Naive thymus-derived CD8-positive, alpha-beta T cell (primary cell): ENCODE measurements at places on chromosomes 2 and 18. TPM values are rescaled to one million over a fixed set of nuclear protein-coding genes. Genes with fewer than 3 reads are reported as not detected.

The LDLRAD4 gene
- 52.9 TPM for total RNA-seq

The ATOH8 gene
- total RNA-seq, result not detected

The CCL20 gene
- not detected for total RNA-seq

DNA sequence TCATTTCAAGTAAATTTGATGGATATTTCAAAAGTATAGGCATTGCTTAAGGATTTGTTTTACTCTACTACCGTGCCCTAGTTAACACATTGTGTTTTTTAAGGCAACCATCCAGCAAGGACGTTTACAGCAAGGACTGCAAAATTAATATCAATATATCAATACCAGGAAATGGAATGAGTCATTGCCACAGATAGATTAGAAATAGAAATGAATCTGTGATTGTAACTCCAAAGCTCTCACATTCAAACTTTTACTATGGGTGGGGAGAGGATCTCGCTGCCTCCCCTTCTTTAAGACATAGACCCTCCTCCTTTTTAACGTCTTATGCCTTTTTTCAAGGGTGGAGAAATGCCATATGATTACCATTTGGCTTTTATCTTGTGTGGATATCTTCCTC, 3.8 kb downstream of the CD28 start:
- no peak for DNase-seq
- peaks cover 72% of the 10 kb centered on the region for H3K4me1 ChIP-seq
- peak overlapping the region; percentile 96 for H3K4me3 ChIP-seq
- peaks cover 23% of the 10 kb centered on the region for H3K36me3 ChIP-seq
- peak overlapping the region; percentile 93 for H3K27ac ChIP-seq

- peaks cover 19% of the 10 kb centered on the region for H3K4me1 ChIP-seq
- peak overlapping the region; percentile 83 for H3K27ac ChIP-seq
- H3K36me3 ChIP-seq, result peaks cover 4% of the 10 kb centered on the region
- peak overlapping the region; percentile 15 for H3K4me3 ChIP-seq
- DNase-seq, result no peak
Observed at GRCh38 chr2:25378731-25379490, 37.2 kb upstream of the DNMT3A start.

The PECR gene
- total RNA-seq, result 15.7 TPM

- H3K27ac ChIP-seq, result no peak overlapping the region
- H3K4me1 ChIP-seq, result peaks cover 20% of the 10 kb centered on the region
- no peaks in the 10 kb centered on the region for H3K36me3 ChIP-seq
Observed at GRCh38 chr2:28375236-28375635, 17.4 kb upstream of the FOSL2 start.

DNA sequence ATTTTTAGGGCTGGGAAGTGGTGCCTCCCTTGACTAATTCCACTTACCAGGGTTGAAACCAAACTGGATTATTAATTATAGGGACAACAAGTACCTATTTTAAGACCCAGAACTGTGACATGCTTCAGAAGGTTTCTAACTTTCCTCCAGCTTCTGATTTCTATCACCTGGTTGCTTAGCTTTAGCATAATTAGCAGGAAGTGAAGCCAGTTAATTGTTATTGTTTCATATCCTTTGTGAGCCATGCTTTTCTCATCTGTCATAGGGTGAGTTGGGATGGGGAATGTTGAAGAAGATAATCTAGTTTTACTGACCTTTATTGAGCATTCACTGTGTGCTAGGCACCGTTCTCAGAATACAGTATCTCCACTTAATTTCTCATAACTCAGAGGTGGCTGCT, 3.2 kb downstream of the YPEL5 start:
- H3K4me1 ChIP-seq, result peaks cover 74% of the 10 kb centered on the region
- no peaks in the 10 kb centered on the region for H3K27me3 ChIP-seq
- no peak overlapping the region for H3K27ac ChIP-seq
- H3K4me3 ChIP-seq, result peak overlapping the region; percentile 92

GRCh38 chr18:54089749-54090459, 134.6 kb downstream of the MBD2 start:
- H3K36me3 ChIP-seq, result no peaks in the 10 kb centered on the region
- DNase-seq, result no peak
- no peaks in the 10 kb centered on the region for H3K27me3 ChIP-seq
- H3K27ac ChIP-seq, result no peak overlapping the region

The ADRA2B gene
- total RNA-seq, result not detected

The TXNDC2 gene
- not detected for total RNA-seq

DNA sequence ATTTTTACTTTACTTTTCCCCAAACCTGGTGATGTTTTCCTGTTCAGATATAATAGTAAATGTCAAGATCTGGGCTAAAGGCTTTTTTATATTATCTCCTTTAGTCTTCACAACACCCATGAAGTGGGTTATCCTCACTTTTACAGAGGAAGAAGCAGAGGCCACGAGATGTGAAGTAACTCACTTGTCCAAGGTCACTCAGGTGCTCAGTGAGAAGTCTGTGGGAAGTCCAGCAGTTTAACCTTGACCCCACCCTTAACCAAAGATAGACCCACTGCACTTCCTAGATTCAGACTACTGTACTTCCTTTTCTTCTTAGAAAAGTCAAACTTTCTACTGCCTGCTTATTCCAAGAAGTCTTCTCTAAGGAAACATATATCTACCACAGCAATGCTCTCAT, 56.3 kb upstream of the STAT1 start:
- H3K27me3 ChIP-seq, result no peaks in the 10 kb centered on the region
- peaks cover 50% of the 10 kb centered on the region for H3K4me1 ChIP-seq
- H3K4me3 ChIP-seq, result no peak overlapping the region
- DNase-seq, result no peak
- H3K27ac ChIP-seq, result peak overlapping the region; percentile 87

DNA sequence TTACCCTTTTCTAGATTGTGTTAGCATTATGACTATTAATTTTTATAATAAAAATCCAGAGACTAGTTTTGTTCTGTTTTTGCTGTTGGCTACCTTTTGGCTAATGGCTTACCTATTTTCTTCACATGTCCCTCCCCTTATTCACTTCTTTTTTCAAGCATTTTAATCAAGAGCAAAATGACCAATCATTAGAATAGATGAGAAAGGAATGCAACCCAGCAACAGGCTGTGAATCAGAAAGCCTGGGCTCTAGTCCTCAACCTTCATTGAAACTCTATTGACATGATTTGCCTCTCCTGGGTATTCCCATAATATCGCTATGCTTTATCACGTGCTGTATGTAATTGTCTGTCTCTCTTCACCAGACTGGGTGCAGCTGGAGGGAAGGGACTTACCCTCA, 370.1 kb downstream of the IRS1 start:
- H3K4me3 ChIP-seq, result no peak overlapping the region
- H3K4me1 ChIP-seq, result no peaks in the 10 kb centered on the region
- no peaks in the 10 kb centered on the region for H3K36me3 ChIP-seq
- H3K27me3 ChIP-seq, result peaks cover 9% of the 10 kb centered on the region

DNA sequence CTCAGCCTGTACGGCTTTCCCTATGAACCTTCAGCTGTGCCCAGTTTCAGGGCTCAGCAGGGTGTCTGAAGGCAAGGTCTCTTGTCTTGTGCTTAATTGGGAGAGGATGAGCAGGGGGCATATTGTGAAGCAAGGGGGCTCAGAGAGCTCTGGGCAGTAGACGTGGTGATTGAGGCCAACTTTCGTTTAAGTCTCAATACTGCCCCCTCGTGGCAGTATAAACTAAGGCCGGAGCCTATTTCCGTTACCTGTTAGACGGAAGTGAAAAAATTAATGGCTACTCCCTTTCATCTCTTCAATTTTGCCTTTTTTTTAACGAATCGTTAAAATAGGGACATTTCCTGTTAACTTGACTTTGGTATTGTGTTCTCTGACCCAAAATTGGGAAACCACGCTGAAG, 193.4 kb downstream of the TDRD15 start:
- H3K4me1 ChIP-seq, result no peaks in the 10 kb centered on the region
- H3K36me3 ChIP-seq, result no peaks in the 10 kb centered on the region
- H3K4me3 ChIP-seq, result no peak overlapping the region
- H3K27ac ChIP-seq, result no peak overlapping the region
- H3K27me3 ChIP-seq, result peaks cover 4% of the 10 kb centered on the region
- no peak for DNase-seq

The ADNP2 gene
- 25.5 TPM for total RNA-seq

GRCh38 chr2:235541838-235542549, 48.2 kb downstream of the AGAP1 start:
- peaks cover 4% of the 10 kb centered on the region for H3K27me3 ChIP-seq
- H3K4me1 ChIP-seq, result no peaks in the 10 kb centered on the region
- no peak overlapping the region for H3K27ac ChIP-seq
- no peak for DNase-seq

DNA sequence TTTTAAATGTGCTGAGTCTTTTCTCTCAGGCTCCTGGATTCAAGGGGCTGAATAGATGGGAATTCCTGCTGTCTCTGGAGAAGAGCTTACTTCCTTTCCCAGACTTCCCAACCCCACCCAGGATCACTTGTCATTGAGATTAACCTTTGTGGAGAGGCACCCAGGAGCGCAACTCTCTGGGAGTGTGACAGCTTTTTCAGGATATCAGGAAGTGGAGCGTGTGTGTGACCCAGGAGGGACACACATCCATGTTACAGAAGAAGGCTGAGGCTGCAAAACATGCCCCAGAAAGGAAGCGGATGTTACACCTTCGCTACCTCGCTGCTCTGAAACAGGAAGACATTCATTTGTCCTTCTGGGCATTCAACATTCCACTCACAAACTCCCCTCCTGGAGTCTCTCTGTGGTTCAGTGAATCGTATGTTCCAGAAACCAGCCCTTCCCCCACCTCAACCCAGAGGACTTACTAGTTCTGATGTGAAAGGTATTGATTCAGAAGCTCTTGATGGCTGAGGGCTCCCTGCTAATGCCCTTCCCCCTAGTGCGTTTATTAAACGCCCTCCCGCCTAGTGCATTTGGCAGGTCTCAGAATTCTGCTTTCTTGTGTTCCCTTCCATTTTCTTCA, 523.9 kb downstream of the TNS1 start:
- H3K27ac ChIP-seq, result no peak overlapping the region
- no peaks in the 10 kb centered on the region for H3K4me1 ChIP-seq
- peaks cover 10% of the 10 kb centered on the region for H3K36me3 ChIP-seq
- no peak overlapping the region for H3K4me3 ChIP-seq

DNA sequence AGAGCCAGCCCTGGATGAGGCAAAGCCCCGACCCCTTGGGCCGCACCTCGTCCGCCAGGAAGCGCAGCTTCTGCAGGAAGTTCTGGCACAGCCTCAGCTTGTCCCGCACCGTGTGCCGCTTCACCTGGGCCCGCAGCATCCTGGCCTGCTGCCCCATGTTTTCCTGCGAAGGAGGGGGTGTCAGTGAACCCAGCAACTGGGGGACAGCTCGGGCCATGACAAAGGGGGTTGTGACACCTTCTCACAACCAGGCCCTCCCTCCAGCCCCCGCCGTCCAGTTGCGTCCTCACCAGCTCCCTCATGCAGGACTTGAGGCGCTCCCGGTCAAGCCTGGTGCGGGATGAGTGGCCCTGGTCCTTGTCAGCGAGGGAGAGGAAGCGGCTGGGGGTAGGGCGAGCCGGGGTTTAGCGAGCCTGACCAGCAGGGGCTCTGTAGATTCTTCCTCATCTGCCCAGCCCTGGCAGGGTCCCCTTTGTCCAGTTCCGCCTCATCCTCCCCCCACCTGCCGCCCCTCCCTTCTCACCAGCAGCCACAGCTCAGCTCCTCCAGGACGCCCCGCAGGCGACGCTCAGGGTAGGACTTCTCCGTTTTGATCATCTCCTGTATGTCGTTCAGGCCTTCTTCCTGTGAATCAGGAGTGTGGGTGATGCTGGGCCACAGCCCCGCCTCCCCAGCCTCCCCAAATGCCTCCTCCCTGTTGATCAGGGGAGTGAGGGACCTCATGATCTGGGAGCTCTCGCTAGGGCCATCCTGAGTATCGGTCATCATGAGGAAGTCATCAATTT, 606 bp downstream of the OTOF start:
- H3K27me3 ChIP-seq, result peaks cover 2% of the 10 kb centered on the region
- H3K36me3 ChIP-seq, result no peaks in the 10 kb centered on the region
- no peak for DNase-seq
- peak overlapping the region; percentile 31 for H3K27ac ChIP-seq

- DNase-seq, result no peak
- H3K4me1 ChIP-seq, result peaks cover 5% of the 10 kb centered on the region
- H3K4me3 ChIP-seq, result no peak overlapping the region
- no peaks in the 10 kb centered on the region for H3K36me3 ChIP-seq
Observed at GRCh38 chr2:222745836-222746559, 74.5 kb downstream of the MOGAT1 start.

The SPRED2 gene
- total RNA-seq, result 0.33 TPM

DNA sequence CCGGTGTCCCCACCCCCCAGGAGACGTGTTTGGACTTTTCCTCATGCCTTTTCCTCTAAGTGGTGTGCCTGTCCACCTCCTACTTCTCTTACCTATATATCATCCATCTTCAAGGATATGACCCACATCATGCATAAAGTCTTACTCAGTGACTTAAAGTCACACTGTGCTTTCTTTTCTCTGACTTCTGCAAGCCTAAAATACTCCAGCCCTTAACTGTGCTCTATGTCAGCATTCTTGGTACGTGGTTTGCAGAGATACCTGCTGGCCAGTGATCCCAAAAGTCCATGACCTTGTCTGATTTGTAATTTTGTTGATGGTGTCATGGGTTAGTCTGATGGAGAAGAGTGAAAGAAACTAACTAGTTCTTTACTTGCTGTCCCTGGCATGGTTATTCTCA, 393.6 kb upstream of the NRP2 start:
- H3K27ac ChIP-seq, result no peak overlapping the region
- H3K27me3 ChIP-seq, result no peaks in the 10 kb centered on the region
- peaks cover 7% of the 10 kb centered on the region for H3K36me3 ChIP-seq
- no peak overlapping the region for H3K4me3 ChIP-seq
- DNase-seq, result no peak

The GAREM1 gene
- 1.2 TPM for total RNA-seq

The NEU2 gene
- total RNA-seq, result not detected

- H3K4me3 ChIP-seq, result no peak overlapping the region
- H3K27me3 ChIP-seq, result no peaks in the 10 kb centered on the region
- no peak for DNase-seq
- no peaks in the 10 kb centered on the region for H3K4me1 ChIP-seq
- no peak overlapping the region for H3K27ac ChIP-seq
- H3K36me3 ChIP-seq, result no peaks in the 10 kb centered on the region
Observed at GRCh38 chr18:34117319-34117718, 107.4 kb downstream of the NOL4 start.

GRCh38 chr2:97720746-97721145, 7.4 kb downstream of the ZAP70 start:
- H3K27me3 ChIP-seq, result no peaks in the 10 kb centered on the region
- peak overlapping the region; percentile 99 for H3K4me3 ChIP-seq
- H3K36me3 ChIP-seq, result peaks cover 36% of the 10 kb centered on the region
- peak overlapping the region; percentile 93 for H3K27ac ChIP-seq
- DNase-seq, result no peak
- peaks cover 51% of the 10 kb centered on the region for H3K4me1 ChIP-seq

DNA sequence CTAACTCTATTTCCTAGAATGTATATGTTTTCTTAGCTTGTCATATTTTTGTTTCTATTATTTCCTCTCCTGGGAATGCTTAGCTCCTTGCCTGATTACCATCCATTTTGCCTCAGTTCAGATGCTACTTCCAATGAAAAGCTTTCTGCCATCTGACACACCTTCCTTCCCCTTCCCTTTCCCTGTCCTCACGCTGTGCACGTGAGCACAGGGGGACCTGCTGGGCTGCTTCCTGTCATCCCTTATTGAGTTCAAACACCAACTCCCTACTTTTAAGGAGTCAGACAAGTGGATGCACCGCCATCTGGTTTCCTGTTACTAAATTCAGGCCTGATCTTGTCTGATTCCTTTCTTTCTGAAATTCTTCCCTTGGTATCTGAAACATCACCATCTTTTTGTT, 2.4 kb upstream of the INO80C start:
- H3K27ac ChIP-seq, result no peak overlapping the region
- no peak for DNase-seq
- H3K4me1 ChIP-seq, result peaks cover 41% of the 10 kb centered on the region
- no peaks in the 10 kb centered on the region for H3K36me3 ChIP-seq

The EFEMP1 gene
- total RNA-seq, result not detected
